Naive thymus-derived CD4-positive, alpha-beta T cell (primary cell): ENCODE measurements at places on chromosomes 16 and 17.

GRCh38 chr17:7122381-7122780, 7.8 kb upstream of the ASGR2 start:
- no peak for DNase-seq

DNA sequence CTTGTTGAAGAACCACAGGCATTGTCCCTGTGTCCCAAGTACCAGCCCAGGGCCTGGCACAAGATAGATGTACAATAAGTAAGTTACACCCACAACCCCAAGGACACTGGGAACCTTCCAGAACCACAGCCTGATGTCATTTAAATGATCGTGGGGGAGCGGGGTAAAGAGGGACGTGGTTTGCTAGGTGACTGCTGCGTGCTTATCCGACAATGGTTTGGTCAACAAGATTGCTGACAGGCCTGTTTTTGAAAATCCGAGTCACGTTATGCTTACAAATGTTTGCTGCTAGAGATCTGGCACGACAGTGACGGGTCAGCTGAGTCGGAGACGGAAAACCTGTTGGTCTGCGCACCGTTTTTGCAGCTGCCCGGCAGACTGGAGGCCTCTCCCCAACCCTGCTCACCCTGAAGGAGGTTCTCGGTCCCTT, 22.8 kb downstream of the COTL1 start:
- DNase-seq, result no peak

GRCh38 chr16:4140652-4141051, 24.4 kb upstream of the ADCY9 start:
- no peak for DNase-seq

GRCh38 chr16:67425061-67425460, 5.9 kb upstream of the HSD11B2 start:
- no peak for DNase-seq

- DNase-seq, result no peak
Observed at GRCh38 chr17:42329025-42329976, 41.0 kb downstream of the STAT5A start.

DNA sequence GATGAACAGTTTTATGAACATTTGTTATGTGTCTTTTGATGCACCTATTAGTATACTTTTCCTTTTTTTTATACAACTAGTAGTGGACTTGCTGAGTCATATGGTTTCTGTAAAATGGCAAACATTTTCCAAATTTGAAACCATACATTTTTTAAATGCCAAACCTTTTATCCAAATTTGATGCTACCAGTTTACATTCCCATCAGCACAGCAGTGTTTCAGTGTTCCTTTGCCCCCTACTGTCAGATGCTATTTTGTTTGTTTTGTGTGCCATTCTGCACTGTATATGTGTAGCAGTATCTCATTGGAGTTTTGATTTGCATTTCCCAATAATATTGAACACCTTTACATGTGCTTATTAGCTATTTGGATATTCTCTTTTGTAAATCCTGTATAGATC, 219.4 kb downstream of the TANC2 start:
- no peak for DNase-seq

DNA sequence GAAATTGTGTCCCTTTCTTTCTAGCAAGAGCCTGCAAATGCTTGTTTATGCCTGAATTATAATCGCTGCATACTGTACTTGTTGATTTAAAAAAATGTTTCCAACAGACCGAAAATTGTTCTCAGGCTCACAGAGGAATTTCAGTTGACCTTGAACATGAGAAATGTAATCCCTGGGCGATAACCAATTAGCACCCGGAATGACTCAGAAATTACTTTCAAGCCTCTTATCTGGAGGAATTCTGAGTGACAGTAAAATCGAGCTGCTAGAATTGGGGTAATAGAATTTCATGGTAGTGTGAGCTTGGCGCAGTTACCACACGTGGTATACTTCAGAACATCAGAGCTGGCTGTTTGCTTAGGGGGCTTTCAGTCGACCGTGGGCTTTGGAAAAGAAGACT, 139.1 kb upstream of the CACNG3 start:
- no peak for DNase-seq

GRCh38 chr16:14020141-14020540, 51.0 kb upstream of the MRTFB start:
- no peak for DNase-seq

GRCh38 chr16:66103211-66103610, 263.3 kb upstream of the CDH5 start:
- DNase-seq, result no peak

DNA sequence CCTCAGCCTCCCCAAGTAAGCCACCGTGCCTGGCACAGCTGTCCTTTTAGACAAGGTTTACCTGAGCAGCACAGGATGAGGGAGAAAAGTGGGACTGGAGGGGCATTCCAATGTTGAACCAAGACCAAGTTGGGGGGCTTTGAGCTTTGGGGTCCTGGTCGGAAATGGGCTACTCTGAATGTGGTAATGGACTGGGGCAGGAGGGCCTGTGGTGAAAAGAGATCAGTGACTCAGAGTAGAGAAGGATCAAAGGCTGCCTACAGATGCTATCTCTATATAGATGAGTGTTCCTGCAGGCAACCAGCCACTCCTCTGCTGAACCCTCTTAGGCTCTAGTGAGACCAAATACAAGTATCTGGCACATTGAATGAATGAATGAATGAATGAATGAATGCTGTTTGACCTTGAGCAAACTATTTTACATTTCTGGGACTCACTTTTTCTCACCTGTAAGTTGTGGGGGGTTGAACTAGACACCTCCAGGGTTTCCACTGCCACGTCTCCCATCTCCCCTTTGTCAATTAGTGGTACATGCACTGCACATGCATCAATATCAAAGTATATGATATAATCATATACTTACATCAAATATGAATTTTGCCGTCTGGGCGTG, 26.3 kb upstream of the ETV4 start:
- DNase-seq, result no peak

DNA sequence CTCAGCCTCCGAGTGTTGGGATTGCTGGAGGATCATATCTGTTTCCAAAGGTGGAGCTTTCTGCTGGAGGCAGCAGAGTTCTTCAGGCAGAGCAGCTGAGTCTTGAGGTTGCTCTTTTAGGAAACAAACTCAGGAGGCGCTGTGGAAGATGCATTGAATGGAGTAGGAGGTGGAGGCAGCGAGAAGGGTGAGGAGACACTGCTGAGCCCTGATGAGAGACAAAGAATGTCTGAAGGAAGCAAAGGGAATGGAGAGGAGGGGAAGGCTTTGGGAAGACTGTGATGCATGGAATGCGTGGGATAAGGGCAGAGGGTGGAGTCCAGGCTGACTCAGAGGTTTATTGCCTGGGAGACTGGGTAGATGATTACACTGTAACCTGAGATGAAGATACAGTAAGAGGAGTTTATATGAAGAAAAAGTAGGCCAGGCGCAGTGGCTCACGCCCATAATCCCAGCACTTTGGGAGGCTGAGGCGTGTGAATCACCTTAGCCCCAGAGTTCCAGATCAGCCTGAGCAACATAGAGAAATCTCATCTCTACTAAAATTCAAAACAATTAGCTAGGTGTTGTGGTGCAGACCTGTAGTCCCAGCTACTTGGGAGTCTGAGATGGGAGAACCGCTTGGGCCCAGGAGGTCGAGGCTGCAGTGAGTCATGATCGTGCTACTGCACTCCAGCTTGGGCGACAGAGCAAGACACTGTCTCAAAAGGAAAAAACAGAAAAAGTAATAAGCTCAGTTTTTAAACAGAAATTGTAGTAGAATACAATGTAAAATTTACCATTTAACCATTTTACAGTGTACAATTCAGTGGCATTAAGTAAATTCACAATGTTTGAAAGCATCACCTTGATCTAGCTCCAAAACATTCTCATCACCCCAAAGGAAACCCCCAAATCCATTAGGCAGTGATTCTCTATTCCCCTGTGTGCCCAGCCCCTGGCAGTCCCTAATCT, 17.8 kb upstream of the TMEM219 start:
- no peak for DNase-seq

DNA sequence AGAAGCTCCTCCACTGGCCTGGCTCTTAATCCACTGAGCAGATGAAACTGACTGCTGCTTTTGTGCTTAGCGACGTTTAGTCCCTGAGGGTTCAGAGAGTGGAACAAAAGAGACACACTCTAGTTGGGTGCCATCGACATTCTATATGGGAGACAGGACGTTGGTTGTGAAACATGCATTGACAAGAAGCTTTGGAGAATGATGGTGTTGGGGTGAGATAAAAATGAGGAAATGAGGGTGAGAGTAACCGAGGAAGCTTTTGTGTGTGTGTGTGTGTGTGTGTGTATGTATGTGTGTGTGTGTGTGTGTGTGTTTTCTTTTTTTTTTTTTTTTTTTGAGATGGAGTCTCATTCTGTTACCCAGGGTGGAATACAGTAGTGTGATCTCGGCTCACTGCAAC, 89.5 kb downstream of the ABCC1 start:
- DNase-seq, result no peak

- DNase-seq, result no peak
Observed at GRCh38 chr16:24834459-24835335, 11.1 kb upstream of the SLC5A11 start.

GRCh38 chr17:58377093-58377601, 25.1 kb upstream of the SUPT4H1 start:
- no peak for DNase-seq

DNA sequence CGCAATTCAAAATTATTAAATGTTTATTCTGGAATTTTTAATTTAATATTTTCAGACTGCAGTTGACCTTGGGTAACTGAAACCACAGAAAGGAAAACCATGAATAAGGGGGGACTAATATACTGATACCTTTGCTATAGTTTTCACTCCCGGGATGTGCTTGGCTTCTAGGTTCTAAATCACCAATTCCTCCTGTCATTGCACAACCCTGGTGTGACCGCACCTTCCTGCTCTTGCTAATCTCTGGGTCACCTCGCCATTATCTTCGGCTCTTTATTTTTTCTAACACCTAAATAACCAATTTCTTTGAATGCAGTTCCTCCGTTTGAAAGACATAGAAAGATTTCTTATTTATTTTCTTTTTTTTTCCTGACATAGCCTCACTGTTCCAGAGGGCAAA, 634.5 kb upstream of the GOT2 start:
- DNase-seq, result no peak

GRCh38 chr17:82077617-82078358, 12.2 kb upstream of the DUS1L start:
- DNase-seq, result no peak

- no peak for DNase-seq
Observed at GRCh38 chr17:73624496-73624988, 19.7 kb downstream of the SDK2 start.

DNA sequence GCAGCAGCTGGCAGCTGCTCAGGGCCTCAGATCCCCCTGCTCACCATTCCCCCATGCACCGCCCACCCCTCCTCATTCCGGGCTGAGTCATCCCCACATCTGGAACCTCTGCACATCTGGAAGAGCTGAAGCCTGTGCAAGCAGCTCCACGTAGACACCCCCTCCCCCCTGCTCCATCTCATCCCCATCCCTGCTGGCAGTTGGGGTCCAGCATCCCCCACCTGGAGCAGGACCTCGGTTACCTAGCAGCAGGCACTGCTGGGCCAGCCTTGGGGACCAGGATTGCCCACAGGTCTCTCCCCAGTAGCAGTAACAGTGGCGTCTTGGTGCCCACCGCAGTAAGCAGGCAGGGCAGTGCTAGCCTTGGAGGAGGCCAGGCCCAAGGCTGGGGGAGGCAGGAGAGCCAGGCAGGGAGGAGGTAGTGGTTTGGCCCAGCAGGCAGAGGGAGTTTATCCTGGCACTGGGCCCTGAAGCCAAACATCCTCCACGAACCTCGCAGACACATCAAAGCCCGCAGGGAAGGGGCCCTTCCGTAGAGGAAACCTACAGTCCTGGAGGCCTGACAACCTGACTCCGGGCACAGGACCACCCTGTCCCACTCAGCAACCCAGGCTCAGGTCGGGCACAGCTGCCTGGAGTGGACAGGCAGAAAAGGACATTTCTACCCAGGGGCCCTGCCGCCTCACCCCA, 7.7 kb upstream of the TMEM92 start:
- DNase-seq, result no peak

DNA sequence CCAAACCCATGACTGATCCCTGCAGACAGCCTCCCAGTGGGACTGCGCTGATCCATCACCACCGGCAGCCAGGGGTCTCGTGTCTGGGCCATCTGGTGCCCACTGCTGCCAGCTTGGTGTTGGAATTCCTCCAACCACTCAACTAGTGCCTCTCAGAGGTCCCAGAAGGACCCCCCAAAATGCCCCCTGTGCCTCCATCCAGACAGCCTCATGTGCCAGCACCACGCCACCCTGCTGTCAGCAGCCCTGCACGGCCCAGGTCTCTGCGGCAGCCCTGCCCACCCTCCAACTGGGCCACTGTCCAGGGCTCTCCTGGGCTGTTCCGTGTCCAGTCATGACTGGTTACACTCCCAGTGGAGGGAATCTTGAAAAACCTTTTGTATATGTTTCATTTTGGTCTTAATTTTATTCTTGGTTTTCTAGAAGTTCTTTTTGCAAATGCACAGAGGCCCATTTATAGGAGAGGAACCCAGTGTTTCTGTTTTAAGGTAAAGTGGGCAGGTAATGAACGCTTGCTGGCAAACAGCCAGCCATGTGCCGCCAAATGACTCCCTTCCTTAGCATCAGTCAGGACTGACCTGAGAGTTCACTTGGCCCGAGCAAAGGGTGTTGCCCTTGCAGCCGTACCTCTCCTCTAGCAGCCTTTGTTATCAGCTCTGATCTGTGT, 34.6 kb downstream of the GRIN2C start:
- no peak for DNase-seq

- no peak for DNase-seq
Observed at GRCh38 chr17:44466339-44466738, 36.9 kb downstream of the GPATCH8 start.

GRCh38 chr16:88924834-88925539, 52.0 kb downstream of the CBFA2T3 start:
- no peak for DNase-seq

- DNase-seq, result no peak
Observed at GRCh38 chr16:85548375-85548774, 64.7 kb upstream of the GSE1 start.

GRCh38 chr16:11570258-11570657, 16.5 kb downstream of the LITAF start:
- no peak for DNase-seq

DNA sequence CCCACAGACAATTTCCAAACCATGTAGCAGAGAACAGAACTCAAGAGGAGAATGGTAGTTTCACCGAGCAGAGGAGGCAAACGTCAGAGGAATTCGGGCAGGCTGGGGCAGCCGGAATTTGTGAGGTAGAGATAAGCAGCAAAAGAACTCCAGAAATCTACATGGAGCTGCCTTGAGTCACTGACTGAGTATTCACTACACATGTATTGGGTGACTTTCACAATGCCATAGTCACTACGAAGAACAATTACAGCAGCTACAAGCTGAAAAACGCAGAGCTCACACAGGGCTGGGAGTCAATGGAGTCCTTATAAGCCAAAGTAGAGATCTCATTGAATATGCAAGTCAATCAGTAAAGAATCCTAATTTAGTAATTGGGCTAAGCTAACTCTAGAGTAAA, 13.4 kb downstream of the CMC2 start:
- no peak for DNase-seq

DNA sequence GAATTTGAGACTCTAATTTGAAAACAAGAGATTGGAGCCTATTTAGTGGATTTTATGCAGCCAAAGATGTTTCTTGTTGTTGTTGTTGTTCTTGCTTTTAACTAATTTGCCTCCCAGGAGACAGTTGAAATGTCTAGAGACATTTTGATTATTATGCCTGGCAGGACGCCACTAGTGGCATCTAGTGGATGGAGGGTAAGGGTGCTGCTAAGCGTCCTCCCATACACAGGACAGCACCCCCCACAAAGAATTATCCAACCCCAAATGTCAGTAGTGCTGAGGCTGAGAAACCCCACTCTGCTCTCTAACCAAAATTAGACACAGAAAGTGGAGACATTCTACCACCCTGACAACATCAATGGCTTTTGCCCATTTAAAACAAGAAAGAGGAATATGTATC, 15.4 kb upstream of the HSBP1 start:
- DNase-seq, result no peak
